CD4-positive, alpha-beta T cell treated with Interleukin-17A for 1 hour (primary cell): ENCODE measurements at places on chromosomes 11 and 22.

DNA sequence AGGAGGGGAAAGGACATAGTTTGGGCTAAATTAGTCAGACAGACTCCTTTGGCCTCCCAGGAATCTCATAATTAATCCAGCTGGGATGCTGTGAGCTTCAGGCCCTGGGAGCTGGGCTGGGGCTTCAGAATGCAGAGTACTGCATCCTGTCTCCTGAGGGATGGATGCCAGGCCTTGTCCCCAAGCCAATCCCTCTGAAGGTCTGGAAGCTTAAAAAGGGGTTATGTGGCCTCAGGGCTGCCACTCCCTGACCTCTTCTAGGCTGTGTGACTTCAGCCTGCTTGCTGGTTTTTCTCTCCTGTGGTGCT is 6.9 kb upstream of the LRRC32 start:
- no peak for DNase-seq

DNA sequence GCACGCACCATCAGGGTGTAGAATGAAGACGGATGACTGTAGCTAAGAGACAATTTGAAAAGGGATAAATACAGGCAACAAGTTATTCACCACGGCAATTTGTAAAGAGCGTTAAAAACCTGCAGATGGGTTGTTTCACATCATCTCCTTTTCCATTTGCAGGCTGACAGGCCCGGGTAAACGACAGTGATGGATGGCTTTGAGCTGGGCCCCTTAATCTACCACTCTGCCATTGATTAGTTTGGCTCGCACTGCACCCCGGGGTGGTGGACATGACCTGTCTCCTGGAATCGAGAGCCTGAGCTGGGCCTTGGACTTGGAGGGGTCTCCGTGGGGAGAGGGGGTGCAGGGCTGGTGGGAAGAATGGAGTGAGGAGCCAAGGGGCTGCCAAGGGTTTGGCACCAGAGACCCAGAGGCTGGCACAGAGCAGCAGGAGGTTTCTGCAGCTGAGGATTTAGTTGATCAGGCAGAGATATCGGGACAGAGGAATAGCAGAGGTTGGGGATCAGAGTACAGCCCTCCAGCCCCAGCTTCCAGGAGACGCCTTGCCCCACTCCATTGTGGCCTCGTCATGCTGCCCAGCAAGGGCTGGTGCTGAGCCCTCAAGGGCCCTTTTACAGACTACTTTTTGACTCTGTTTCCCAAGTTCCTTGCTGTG is 110.6 kb upstream of the NECTIN1 start:
- no peak for DNase-seq

DNA sequence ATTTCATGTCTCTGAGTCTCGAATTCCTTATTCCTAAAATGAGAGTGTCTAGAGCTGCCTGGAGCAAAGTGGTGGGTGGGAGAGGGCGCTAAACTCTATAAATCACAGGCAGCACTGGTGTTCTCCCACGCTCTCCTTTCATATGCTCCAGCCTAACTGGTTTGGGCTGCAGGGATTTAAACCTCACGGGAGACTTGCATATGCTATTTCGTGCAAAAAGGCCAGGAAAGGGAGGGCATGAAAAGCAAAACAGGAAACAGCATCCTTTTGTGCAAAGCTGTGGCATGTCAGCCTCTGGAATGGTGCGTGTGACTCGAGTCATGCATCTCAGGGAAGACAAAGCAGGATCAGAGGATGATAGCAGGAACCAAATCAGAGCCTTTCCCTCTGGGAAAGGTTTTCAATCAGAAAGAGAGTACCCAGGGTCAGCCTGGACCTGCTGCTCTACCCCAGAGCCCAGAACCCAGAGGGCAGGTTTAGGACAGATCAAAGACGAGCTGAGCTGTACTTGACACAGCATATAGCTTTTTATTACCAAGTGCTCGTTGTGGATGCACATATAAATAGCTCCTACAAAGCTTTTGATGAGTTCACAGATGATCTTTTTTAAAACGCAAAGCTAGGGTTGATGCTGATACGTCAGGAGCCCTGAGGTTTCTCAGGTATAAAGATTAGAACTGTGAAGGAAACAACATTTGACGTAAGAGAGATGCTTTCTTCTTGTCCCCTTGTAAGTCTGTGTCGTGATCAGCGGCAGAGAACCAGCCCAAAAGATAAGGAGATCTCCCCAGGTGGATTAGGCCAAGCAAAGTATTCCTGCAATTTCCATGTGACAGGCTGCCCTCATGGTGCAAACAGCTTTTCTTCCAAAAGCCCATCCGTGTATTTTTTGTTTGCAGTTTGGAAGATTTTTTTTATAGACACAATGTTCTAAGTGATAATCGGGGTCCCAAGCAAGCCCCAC is 46.2 kb upstream of the YWHAH start:
- no peak for DNase-seq

DNA sequence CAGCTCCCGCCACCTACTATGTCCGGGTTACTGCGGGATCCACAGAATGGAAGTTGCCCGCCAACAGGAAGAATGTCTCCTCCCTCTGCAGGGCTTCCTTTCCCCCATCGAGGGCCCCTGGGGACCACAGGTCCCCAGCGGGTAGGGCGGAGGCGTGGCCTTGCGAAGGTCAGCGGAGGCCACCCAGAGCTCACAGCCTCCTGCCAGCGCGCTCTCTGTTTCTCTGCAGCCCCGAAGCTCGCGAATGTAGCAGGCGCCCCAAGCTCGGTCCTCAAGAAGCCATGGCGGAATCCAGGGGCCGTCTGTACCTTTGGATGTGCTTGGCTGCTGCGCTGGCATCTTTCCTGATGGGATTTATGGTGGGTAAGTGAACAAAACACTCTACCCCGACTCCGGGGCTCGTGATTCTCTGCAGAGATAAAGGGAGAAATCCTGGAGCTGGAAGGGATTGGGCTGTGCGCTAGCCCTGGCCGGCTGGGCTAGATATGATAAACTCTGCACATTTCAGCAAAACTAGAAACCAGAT is at the start of gene NAALAD2:
NAALAD2 (plus strand) TSS at position 186 of the 526 bp plus-strand sequence; CDS start at position 282, 96 bp downstream.
- DNase-seq = no peak

DNA sequence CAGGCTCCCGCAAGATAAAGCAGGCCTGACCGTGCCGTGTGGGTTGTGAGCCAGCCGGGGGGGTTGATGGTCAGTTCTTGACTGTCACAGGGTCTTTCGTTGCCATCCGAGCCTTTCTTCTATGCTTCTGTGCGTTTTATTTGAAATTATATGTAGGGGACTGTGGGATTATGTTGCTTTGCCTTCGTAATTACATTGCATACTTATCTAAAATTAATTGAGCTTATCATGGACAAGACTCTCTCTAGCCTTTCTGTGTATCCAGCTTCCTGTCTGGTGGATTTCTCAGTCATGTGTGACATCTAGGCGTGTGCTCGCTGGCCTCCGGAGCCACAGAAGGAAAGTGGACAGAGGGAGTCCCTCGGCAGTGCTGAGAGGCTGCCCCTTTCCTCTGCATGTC is 93.2 kb downstream of the TBC1D22A start:
- no peak for DNase-seq
